Stimulated activated CD8-positive, alpha-beta memory T cell treated with anti-CD3 and anti-CD28 coated beads, Interleukin-2, amount 100 ng/mL, for 48 hours (primary cell): ENCODE measurements at places on chromosomes 16 and 17.

DNA sequence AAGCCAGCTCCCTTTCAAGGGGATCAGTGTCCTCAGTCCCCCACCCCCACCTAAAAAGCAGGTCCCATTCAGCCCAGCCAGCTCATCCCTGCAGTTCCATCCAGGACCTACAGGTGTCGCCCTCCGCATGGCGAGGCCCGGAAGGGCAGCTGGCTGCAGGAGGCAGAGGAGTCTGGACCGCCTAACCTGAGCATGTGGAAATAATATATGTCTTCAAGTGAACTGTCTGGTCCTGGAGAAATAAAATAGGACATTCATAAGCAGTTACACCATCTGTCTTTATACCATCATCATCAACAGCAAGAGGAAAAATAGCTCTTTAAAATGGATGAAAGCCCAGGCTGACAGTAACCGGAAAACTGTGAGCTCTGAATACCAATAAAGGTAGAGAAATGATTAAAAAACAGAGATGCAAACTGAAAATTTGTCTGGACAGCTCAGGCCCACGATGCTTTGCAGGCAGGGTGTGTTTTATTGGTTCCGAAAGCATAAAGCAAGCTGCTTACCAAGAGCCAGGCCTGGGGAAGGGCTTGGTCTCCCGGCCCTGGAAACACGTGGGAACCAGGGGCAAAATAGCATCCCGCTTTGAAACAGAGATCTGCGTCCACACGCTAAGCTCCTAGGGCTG lies 215.2 kb downstream of the ZFHX3 start:
- DNase-seq = peak; percentile 68

GRCh38 chr17:65389426-65389825 lies 172.0 kb downstream of the AXIN2 start:
- DNase-seq = no peak

- no peak for DNase-seq
Measured at GRCh38 chr16:19898166-19898565, 13.5 kb upstream of the GPRC5B start.

DNA sequence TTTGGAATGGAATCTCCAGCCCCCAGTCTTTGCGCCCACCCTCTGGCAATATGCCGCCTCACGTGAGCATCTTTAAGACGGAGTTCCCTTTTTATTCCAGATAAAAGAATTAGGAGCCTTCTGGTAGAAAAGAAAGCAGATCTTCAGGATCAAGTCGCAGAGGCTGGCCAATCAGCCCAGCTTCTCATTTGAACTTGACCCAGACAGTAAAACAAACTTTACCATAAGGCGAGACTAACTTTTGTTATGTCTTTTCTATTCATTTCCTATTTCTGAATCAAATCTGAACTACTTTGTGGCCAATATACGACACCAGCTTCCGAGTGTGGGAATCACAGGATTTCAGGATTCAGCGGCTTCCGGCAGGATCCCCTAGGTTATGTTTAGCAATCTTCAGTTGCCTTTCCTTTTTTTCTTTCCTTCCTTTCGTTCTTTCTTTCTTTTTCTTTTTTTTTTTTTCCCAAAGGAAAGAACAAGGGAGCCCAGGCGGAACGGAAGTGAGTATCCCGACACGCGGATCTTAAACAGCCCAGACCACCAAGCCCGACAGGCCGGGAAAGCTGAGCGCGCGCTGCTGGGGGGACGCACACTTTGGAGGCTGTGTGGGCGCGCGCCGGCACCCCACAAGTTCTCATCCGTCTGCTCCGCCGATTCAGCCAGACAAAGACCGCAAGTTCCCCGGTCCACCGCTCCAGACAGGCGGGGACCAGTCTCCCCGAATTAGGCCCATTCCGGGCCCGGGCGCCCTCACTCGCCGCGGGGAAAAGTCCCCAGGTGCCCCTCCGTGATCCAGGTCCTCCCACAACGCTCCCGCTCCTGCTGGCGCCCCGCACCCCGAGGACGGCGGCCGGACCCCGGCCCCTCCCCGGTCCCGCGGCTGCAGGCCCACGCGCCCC lies 633 bp downstream of the TBC1D16 start:
- DNase-seq = no peak

DNA sequence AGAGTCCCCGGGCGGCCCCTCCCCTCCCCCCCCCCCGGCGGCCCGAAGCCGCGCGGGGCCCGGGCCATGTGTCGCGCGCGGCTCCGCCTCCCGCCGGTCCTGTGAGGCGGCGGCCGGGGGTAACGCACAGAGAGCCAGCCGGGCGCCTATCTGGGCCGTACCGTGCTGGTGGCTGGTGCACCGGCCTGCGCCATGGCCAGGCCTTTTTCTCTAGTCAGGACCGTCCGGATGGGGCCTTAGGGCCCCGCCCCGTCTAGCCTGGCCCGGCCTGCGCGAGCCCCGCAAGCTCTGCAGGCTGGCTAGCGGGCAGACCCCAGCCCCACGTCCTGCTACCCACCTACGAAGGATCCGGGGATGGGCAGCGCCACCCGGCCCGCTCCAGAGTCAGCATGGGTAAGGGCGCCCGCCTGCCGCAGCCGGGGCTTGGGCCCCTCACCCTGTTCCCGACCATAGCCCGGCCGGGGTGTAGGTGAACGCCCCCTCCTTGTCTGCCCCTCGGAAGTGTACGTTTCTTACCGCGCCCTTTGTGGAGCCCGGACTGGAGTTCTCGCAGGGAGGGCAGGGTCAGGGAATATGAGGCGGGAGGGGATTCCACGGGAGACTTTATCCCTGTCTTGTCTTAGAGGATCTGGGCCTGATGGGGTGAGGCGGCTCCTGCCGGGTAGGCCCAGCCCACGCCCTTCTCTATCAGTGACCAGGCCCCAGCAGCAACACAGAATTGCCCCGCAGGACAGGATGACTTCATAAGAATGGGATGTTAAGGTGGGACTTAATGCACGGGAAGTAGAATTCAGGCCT lies at the start of gene CENPT:
Gene CENPT, minus strand, starts transcription at position 630 of the 798 bp plus-strand sequence. CDS start 13,834 bp downstream, outside the sequence.
- no peak for DNase-seq

- no peak for DNase-seq
Measured at GRCh38 chr17:69729944-69730343, 315.4 kb downstream of the MAP2K6 start.

GRCh38 chr16:84513123-84513522 lies 8.7 kb upstream of the MEAK7 start:
- no peak for DNase-seq

- DNase-seq = no peak
Measured at GRCh38 chr16:50842589-50842988, 100.7 kb downstream of the CYLD start.

GRCh38 chr17:8190506-8190905 lies 526 bp upstream of the BORCS6 start:
- no peak for DNase-seq

GRCh38 chr16:23700093-23700492 lies 12.9 kb downstream of the ERN2 start:
- DNase-seq = no peak

DNA sequence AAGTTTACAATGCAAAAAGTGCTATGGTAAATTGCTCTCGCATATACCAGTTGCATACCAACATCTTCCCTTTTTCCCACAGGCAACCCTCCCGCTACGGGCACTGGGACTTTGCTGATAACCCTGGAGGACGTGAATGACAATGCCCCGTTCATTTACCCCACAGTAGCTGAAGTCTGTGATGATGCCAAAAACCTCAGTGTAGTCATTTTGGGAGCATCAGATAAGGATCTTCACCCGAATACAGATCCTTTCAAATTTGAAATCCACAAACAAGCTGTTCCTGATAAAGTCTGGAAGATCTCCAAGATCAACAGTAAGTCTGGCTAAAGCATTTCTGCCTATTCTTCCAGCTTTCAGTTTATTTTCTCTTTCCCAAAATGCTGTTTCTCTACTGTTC lies 27.9 kb upstream of the HSBP1 start:
- no peak for DNase-seq

GRCh38 chr16:5526826-5527225 lies 429.2 kb upstream of the EEF2KMT start:
- DNase-seq = no peak

DNA sequence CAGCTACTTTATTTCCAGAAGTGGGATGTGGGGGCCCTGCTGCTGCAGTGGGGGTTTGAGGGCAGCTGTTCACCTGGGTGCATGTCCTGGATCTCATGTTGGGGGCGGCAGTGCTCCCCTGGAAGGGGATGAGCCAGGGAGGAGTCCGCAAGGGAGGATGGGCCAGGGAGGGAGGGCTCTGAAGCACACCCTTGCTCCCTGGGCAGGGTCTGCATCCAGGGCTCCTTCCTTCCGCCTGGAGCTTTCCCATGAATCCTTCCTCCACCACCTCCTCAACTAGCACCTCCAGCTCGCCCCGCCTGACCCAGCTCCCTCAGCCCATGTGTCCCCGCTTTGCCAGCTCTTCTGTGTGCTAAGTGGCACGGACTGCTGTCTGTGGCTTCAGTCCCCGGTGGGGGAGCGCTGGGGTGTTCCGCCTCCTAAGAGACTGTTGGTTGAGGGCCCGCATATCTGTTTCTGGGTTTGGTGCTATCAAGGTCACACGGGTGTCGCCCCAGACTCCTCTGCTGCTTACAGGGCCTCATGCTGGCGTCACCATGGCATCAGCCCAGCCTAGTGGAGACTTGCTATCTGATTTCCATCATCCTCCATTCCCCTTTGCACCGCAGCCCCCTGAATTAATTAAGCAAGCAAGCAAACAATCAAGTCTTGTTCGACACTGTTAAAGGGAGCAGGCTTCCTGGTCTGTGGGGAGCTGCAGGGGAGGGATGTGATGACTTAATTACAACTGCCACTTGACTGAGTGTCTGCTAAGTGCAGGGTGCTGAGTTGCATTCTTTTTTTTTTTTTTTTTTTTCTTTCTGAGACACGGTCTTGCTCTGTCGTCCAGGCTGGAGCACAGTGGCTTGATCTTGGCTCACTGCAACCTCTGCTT lies 71.8 kb downstream of the PRKCA start:
- peak; percentile 60 for DNase-seq

DNA sequence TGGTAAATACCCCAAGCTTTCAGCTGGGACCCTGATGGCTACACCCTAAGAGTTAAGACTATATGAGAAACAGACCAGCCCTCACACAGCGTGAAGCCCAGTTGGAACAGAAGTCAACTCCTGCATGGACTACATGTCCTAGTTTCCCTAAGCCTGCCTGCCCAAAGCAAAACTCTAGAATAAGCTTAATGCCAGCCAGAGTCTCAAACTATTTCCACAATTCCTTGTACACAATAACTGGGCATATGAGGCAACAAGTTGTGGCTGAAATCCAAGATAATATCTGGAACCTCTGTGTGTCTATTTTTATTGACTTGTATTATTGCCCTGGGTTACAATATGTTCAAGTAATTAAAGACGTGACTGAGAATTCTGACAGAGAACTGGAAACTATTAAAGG lies 19.4 kb downstream of the MYH10 start:
- DNase-seq = no peak
